ENCODE measurements at places on chromosomes 4 and X.

- DNase-seq, result no peak
These were observed 45.6 kb downstream of the TMEM154 start for GRCh38 chr4:152634110-152634760.

DNA sequence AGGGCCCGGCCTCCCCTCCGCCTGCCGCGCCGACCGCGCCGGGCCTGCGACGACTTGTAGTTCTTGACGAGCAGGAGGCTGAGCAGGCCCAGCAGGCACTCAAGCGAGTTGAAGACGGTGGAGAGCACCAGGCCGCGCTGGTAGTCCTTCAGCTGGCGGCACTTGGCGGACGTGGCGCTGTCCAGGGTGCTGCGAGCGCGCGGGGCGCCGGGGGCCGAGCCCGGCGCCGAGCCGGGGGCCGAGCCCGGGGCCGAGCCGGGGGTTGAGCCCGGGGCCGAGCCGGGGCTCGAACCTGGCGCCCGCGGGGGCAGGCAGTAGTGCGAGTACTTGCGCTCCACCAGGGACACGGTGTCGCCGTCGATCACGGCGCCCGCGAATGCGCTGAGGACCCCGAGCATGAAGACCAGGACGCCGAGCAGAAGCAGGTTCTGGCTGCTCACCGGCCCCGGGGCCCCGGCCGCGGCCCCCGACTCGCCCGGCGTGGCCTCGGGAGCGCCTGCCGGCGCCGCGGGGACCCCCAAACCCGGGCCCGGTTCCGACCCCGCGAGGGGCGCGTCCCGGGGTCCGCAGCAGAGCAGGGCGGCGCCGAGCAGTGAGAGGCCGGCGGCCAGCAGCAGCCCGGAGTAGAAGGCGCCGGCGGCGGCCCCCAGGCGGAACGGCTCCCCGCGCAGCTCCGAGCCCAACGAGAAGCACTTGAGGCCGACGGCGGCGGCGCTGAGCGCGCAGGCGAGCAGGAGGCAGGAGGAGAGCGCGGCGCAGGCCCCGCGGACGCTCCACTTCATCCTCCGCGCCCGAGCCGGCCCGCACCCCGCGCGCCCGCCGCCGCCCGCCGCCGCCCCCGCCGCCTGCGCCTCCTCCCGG, 584 bp downstream of the TMEM271 start:
- no peak for DNase-seq

- no peak for DNase-seq
These were observed 10.0 kb downstream of the N4BP2 start for GRCh38 chr4:40066651-40067050.

DNA sequence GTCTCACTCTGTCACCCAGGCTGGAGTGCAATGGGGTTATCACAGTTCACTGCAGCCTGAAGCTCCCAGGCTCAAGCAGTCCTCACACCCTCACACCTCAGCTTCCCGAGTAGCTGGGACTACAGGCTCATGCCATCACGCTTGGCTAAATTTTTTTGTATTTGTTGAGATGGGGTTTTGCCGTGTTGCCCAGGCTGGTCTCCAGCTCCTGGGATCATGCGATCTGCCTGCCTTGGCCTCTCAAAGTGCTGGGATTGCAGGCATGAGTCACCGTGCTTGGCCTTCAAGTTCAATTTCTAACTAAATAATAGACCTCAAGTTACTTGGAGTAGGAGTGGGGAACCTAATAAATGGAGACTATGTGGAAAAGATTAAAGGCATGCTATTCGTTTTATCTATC, 48.9 kb downstream of the MND1 start:
- no peak for DNase-seq

GRCh38 chrX:41127477-41128192, 42.4 kb downstream of the USP9X start:
- no peak for DNase-seq
